ENCODE measurements at places on chromosomes 6 and 20.

DNA sequence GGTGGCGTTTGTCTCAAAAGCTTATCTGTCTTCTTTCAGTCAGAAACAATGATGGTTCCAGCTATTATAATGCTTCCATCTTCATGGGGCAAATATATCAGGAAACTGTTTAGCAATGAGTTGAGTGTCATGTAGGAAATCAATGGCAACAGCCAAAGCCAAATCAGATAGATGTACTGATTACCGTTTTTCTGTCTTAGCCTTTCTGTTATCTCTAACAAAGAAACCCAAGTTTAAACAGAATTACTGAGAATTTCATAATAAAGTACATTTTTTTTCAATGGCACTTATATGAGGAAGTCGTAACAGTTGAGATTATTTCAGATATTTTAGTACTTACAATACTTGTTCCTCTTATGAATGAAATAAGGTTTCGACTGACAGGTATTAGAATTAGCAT lies 1.2 kb downstream of the NOX3 start:
- DNase-seq, result no peak

- DNase-seq, result peak; percentile 19
Observed at GRCh38 chr6:101626269-101626668, 232.8 kb downstream of the GRIK2 start.

- DNase-seq, result peak; percentile 14
Observed at GRCh38 chr20:8244637-8245036, 112.6 kb downstream of the PLCB1 start.

DNA sequence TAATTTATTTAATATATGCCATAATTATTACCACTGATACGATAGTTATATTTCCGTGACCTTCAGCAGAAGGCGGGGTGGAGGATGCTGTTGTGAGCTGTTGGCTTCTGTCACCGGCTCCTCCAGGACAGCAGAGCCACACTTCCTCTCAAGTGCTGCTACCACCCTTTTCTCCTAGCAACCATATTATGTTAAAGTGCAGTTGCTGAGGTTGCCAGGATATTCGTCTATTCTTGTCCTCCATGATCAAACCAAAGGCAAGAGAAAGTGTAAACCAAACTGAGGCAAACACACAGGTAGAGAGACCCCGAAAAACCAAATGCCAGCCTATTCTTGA lies 27.8 kb downstream of the RGS17 start:
- DNase-seq, result no peak

DNA sequence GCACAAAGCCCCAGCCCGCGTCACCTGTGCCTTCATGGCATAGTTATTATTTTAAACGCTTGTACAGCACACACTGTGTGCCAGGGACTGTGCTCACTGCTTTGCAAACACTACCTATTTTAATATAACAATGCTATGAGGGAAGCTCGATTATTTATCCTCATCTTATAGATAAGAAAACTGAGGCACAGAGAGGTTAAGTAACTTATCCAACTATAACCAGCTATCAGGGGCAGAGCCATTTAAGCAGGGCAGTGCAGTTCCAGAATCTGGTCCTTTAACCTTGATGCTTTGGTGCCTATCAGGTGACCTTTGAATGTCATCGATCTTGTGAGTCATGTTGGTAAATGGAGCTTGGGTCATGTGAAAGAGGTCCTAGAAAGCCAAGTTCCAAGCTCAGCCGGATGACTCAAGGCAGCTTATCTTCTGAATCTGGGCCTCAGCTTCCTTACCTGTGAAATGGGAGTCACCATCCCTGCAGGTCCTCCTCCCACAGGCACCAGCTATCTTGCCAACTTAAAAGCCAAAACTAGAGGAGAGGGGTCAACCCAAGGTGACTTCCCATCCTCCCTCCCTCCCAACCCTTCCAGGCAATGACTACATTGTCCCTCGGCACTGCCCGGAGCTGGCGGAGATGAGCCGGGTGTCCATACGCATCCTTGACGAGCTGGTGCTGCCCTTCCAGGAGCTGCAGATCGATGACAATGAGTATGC lies 56.4 kb upstream of the TTPAL start:
- no peak for DNase-seq

- no peak for DNase-seq
Observed at GRCh38 chr20:15320941-15321340, 983.5 kb upstream of the FLRT3 start.

DNA sequence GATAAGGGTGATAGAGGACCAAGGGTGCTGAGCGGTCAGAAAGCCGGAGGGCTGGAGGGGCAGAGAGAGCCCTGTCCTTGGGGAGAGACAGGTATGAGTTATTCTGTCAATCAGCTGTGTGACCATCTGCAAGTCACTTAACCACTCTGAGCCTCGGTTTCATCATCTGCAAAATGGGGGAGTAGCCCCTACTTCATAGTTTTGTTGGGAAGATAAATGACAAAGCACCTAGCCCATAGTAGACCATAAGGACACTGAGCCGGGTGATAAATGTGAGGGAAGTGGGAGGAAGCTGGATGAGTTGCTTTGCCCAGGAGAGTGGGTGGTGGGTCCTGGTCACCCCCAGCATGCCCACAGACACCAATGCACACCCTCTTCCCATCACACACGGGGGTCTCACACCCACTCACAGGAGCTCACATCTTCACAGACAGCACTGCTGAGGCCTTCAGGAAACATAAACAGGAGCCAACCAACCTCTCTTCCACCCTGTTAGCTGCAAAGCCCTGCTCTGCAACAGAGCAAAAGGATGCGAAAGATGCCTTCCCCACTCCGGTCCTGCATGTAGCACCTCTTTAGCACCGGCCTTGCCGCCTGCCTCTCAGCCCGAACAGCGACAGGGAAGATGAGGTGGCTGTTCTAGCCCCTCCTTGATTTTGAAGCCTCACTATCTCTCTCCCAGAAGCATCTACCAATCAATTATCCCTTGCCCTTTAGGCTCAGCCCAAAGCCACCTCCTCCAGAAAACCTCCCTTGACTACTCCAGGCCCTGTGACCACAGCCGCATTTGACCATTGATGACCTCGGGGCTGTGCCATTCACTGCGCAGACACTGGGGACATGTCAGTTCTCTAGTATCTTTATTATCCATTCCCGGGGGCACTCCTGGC lies 18.9 kb downstream of the SPDEF start:
- DNase-seq, result no peak

DNA sequence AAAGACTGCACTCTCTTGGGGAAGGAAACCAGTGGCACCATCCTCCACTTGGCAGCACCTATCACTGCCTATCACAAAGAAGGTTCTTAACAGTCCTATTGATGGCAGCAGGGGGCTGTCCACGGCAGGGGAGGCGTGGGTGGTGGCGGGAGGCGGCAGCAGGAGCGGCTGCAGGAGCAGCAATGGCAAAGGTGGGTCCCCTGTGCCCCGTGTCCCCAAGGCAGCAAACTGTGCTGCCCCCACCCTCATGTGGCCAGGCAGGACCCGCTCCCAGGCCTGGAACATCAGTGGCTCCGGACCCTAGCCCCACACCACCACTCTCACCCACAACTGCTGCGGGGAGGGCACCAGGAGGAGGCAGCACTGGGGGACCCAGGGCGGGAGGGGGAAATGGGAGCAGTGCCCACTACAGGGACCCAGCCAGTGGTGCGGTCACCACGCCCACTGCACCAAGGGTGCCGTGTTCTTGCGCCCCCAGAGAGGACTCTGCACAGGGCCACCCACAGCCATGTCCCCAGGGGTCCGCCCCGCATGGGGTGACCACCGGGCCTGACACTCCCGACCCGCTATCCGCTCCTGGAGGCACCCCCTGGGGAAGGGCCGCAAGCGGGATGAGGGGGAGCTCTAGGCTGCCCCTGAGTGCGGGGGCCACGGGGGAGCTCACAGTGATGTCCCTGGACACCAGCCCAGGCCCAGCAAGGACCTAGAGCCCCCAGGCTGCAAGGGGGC lies 54.6 kb downstream of the GMDS start:
- DNase-seq, result no peak

- no peak for DNase-seq
Observed at GRCh38 chr6:131023834-131024504, 39.1 kb downstream of the EPB41L2 start.

DNA sequence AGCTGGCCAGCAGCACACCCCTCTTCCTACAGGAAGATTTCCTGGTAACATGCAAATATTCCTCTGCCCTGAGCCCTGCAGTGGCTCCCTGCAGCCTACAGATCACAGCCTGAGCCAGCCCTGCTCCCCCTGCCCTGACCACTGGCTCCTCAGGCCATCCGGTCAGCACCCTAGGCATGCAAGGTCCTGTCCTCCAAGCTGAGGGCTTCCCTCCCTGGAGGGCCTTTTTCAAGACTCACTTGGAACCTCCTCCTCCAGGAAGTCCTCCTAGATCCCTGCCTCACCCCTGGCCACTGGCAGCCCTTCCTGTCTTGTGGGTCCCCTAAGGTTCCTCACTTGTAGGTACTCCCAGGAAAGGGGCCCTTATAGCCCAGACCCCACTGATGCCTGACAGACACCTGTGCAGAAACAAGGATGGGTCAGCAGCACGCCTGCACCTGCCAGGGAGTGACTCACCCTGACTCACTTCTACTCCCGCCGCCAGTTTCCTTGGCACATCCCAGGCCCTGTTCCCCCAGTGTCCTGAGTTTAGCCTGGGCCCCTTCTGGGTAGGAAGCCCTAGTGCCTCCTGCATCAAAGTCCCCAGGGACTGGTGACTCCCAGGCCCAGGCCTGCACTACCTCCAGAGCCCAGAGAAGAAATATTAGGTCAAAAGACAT lies 3.2 kb downstream of the SLC4A11 start:
- no peak for DNase-seq

- no peak for DNase-seq
Observed at GRCh38 chr6:168407842-168408241, 33.1 kb upstream of the SMOC2 start.

- no peak for DNase-seq
Observed at GRCh38 chr6:30951907-30952469, 11.2 kb downstream of the MUCL3 start.

DNA sequence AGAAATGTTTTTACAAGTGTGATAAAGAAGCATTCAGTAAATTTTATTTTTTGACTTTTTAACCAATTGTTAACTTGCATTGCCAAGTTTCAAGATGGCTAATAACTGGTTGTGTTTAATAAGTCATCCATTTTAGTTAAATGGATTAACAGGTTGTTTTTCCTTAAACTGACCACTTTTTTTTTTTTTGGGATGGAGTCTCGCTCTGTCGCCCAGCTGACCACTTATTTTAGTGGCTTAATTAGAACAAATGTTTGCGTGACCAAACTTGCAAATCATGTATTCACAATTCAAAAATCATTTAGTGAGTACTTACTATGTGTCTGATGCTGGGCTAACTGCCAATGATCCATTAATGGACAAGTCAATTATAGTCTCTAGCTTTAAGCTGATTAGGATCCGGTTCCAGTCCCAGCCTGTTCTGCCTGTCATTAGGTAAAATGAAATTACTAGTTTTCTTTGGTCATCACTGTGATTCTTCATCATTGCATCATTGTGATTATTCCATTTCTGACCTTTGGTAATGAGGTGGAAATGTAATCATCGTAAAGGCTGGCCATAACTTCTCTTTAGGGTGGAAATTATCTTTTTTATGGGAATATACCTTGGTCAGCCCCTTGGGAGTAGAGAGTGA lies 729.2 kb upstream of the MARCKS start:
- no peak for DNase-seq

- DNase-seq, result no peak
Observed at GRCh38 chr6:166692723-166693302, 65.8 kb upstream of the RPS6KA2 start.

- no peak for DNase-seq
Observed at GRCh38 chr6:38459291-38459690, 180.4 kb downstream of the BTBD9 start.

GRCh38 chr20:44411020-44411756 lies 55.7 kb downstream of the HNF4A start:
- DNase-seq, result no peak

- no peak for DNase-seq
Observed at GRCh38 chr20:20690676-20691476, 21.6 kb downstream of the RALGAPA2 start.

DNA sequence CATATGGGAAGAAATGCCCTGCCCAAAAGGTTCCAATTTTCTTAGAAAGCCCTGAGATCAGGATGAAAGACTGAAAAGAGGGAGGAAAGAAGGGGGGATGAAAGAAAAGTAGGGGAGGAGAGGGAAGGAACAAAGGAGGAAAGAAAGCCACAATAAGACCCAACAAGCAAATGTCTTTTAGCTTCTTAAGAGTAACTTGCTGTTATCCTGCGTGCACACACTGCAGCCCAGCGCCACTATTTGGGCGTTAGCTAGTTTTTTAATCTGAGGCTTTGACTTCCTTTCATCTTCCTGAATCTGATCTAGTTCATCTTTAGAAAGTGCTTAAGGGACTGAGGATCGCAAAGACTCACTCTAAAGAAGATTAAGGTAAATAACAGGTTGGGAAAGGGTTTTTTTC lies 77.4 kb upstream of the HDDC2 start:
- no peak for DNase-seq

DNA sequence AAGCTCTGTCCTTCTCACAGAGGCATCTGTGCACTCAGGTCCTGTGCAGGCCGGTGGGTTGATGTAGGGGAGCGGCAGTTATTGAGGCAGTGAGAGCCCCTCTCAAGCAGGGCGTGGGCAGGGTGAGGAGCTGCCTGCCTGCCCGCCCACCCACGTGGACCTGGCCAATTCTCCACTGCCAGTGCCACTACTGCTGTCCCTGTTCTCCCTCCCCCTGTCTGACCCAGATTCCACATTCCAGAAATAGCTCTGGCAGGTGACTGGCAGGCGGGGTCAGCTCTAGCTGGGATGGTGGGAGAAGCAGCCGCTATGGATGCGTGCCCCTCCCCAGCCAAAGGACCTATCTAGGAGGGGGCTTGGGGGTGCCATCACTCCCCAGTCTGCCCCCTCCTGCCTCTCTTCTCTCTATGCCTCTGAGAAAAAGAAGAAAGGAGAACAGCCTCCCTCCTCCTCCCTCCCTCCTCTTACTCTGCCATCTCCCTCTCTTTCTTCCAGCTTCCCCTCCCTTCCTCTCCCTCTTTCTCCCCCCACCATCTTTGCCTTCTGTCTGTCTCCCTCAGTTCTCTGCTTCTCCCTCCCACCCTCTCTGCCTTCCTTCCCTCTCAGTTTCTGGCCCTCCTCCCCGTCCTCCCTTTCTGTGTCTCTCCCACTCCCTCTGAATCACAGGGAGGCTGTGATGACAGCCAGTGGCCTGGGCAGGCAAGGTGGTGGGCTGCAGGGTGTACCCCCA lies 86.5 kb upstream of the MYL9 start:
- peak; percentile 62 for DNase-seq

DNA sequence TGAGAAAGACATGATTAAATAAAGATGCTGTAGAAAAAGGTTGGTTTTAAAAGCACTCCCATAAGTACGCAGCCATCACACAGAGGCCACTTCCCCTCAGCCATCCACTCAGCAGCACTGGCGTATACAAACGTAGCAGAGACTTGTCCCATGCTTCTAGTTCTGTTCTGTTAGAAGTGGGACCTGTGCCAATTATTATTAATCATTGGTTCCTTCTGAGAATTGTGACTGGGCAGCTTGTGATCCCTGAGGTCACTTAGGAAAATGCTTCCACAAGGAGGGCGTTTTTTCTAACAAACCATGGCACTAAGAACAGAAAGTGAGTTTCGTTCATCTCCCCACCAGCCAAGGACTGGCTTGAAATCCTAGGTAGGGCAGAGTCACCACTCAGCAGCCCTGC lies 53.9 kb downstream of the FAM120B start:
- no peak for DNase-seq

- no peak for DNase-seq
Observed at GRCh38 chr20:34373445-34373844, 10.4 kb downstream of the ITCH start.

GRCh38 chr20:17601957-17602356 lies 32.1 kb downstream of the DSTN start:
- no peak for DNase-seq

- no peak for DNase-seq
Observed at GRCh38 chr20:58010186-58010585, 218.3 kb downstream of the ANKRD60 start.

GRCh38 chr20:45685896-45686295 lies 15.9 kb upstream of the WFDC11 start:
- DNase-seq, result no peak
